H1 (cell line): ENCODE measurements at places on chromosomes 6 and 20. TPM values are rescaled to one million over a fixed set of nuclear protein-coding genes. Genes with fewer than 3 reads are reported as not detected.

GRCh38 chr20:52420805-52421204 is 229.2 kb upstream of the ZFP64 start:
- no peak for DNase-seq

- DNase-seq, result no peak
Observed at GRCh38 chr6:158958504-158959386, 41.3 kb downstream of the RSPH3 start.

DNA sequence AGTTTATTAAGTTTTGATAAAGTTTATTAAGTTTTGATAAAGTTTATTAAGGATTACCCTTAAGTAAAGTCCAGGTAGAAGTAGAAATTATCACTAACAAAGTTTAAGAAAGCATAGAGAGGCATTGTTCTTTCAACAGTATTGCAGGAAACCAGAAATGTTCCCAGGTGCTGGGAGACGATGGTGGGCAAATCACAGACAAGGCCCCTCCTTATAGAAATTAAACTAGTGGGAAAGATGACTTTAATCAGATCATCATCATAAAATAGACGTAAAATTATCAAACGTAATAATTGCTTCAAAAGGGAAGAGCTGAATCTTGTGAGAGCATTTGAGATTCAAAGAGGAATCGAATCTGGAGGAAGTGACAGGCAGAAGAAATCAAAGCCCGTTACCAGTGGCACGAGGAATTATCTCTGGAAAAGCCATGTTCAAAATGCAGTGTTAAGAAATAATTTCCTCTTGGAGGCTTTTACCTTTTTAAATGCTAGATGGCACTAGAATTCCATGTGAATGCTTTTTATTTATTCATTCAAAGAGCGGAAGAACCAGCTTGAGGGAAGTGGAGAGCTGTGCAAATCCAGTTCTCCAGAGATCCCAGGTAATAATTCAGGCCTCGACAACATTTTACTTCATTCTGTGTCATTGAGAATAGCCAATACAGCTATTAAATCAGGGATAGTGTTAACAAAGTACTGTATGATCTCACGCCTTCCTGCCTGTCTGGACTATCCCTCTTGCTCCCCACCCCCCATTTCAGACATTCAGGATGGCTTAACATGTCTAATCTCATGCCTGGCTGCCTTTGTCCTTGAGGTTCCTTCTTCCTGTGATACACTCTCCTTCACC is 1.0 kb upstream of the APMAP start:
- DNase-seq, result no peak

- DNase-seq, result no peak
Observed at GRCh38 chr6:169115632-169116031, 138.0 kb downstream of the THBS2 start.

DNA sequence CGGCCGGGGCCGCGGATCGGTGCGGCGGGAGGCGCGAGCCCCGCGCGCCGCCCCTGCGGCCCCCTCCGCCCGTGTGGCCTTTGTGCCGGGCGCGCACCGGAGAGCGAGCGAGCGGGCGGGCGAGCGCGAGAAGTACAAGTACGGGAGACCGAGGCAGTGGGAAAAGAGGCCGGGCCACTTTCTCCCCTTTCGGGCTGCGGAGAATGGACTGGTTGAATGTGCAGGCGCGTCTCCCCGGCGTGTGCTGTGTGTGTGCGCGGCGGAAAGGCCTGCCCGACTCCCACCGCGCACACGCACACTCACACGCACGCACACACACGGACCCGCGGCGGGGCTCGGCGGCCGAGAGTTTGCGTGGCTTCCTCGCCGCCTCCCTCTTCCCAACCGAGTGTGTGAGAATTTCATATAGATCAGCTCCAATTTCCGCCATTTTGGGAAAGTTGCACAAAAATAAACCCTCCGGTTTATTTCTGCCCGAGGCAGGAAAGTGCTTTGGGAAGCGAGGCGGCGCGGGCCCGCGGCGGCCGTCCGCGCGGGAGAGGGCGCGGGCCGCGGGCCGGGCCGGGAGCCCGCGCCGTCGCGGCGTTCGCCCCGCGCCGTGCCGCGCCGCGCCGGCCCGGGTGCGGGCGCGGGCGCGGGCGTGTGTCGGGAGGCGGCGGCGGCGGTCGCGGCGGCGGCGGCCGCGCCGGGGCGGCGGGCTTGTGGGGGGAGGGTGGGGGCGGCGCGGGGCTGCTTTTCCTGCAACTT is 1.1 kb downstream of the L3MBTL3 start:
- DNase-seq, result no peak

GRCh38 chr6:145850671-145851070 is 36.1 kb upstream of the FBXO30 start:
- DNase-seq, result no peak

GRCh38 chr6:37077905-37078296 is 72.4 kb downstream of the FGD2 start:
- no peak for DNase-seq

GRCh38 chr20:9460518-9460917 is 53.9 kb upstream of the LAMP5 start:
- no peak for DNase-seq

DNA sequence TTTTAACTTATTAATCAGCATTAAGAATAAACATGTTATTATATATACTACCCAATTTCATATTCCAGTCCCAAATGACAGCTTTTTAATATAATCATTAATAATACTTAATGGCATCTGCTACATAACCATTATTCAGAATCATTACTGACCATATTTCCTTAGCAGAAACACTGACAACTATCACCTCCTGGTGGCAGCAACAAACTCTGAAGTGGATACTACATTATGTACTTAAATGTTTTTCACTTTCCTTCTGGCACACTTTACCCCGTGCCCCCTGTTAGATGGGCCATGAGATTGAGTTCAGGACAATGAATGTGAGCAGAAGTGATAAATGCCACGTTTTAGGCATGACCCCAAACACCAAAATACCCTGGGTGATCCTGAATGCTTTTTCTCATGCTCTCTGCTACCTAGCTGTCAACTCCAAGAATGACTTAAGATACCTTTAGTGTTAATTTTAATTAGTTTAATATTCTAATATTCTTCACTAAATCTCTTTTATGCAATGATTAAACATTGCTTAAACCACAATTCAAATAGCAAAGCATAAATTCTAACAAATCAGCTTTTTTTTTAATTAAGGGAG is 77.1 kb downstream of the LMBRD1 start:
- DNase-seq, result no peak

DNA sequence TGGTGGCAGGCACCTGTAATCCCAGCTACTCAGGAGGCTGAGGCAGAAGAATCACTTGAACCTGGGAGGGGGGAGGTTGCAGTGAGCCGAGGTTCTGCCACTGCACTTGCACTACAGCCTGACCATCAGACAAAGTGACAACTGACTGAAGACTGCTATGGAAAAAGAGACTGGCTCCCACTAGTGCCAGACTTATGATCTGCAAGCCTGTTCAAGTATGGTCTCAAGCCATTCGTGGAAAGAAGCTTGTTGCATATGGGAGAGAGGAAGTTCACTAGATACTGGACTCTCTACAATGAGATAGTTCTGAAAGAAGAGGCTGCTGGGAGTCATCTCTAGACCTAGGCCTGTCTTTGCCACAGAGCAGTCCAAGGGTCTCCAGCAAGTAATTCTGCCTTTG is 26.7 kb downstream of the MDN1 start:
- no peak for DNase-seq

- DNase-seq, result no peak
Observed at GRCh38 chr20:50733644-50734349, 2.4 kb downstream of the PARD6B start.

GRCh38 chr6:125951323-125951722 is 5.2 kb upstream of the HINT3 start:
- no peak for DNase-seq

- DNase-seq, result no peak
Observed at GRCh38 chr6:135289816-135290215, 108.7 kb downstream of the MYB start.

DNA sequence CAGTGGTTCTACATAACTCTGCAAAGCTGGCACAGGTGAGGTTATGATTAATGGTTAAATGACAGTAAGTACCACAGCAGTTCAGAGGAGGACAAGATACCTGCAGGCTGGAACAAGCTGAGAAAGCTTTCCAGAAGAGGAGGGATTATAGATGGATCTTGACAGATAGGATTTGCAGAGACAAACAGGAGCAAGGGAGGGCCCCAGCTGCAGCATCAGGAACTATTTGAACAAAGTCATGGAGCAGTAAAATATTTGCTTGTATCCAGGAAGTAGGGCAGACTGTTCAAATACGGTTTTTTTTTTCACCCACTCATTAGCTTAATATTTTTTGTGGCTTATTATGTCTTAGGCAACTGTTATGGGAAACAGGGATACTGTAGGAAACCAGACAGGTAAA is 144.4 kb upstream of the MAN1A1 start:
- no peak for DNase-seq

GRCh38 chr6:32940656-32941213 is at the start of gene HLA-DMB:
Gene HLA-DMB, minus strand, starts transcription at chr6:32941028. Its CDS starts 221 bp downstream, at chr6:32940807.
- DNase-seq, result no peak

DNA sequence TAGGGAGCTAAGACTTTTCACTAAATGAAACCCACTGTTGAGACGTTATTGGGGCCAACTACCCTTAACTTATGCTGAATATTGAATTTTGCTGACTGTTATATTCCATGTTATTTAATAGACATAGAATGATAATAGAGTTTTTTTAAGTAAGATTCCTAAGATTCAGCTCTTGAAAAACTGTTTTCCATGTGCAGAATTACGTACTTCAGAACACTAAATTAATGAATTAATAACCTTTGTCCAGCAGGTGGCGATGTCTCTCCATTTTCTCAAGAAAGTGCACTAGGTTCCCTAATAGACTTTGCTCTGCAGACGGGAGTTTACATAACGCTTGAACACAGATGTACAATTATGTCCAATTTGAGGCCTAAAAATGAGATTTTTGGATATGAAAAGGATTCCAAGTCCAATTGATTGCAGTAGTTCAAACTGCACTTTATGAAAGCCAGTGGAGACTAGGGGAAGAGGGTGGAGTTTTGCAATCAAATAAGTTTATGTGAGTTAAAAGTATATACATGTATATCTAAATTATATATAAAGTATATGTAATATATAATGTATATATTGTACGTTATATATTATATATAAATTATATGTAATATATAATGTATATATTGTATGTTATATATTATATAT is 282.1 kb downstream of the UST start:
- no peak for DNase-seq

DNA sequence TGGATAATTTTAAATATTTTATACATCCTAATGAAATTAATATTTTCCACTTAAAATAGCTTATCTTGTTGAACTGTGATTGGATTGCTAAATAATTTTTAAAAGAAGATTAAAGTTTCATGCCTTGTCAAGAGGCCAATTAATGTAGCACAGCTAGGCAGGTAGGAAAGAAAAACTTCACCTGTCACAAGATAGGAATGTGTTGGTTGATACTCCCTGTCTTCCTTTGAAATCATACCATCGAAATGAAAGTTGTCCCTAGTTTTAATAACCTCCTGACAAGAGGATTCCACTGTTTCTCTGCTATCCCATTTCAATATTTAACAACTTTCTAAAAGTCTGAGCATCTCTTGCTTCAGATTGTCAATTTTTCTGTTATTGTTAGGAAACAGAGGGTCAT is 80.8 kb downstream of the BMP6 start:
- DNase-seq, result no peak

GRCh38 chr6:119330520-119331113 is 18.9 kb downstream of the MAN1A1 start:
- no peak for DNase-seq

DNA sequence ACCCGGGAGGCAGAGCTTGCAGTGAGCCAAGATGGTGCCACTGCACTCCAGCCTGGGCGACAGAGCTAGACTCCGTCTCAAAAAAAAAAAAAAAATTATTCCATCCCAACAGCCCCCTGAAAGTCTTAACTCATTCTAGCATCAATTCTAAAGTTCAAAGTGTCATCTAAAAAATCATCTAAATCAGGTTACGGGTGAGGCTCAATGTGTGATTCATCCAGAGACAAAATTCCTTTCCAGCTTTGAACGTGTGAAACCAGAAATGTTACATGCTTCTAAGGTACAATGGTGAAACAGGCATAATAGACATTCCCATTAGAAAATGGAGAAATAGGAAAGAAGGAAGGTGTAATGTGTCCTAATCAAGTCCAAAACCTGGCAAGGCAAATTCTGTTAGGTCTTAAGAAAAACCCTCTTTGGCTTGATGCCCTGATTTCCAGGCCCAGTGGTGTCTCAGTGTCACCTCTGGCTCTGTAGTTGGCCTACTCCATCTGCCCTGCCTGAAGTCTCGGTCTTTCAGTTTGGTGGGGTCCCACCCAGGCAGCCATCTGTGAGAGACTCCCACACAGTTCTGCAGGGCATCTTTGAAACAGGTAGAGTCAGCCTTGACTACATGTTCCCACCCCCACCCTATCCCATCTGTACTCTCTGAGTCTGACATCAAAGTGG is 43.5 kb downstream of the HFE start:
- no peak for DNase-seq

The SLC4A11 gene
- polyA plus RNA-seq, result 11.9 and 20.9 TPM in 2 replicates

The MLN gene
- 0.31 TPM in 1 of 2 replicates, not detected in the other for polyA plus RNA-seq

The HLA-DQA1 gene
- 0.12 TPM in 1 of 2 replicates, not detected in the other for polyA plus RNA-seq

The SIRPB2 gene
- not detected in 2 replicates for polyA plus RNA-seq

The PANK2 gene
- 14.9 and 17.1 TPM in 2 replicates for polyA plus RNA-seq

The PMEPA1 gene
- 12.7 and 18.1 TPM in 2 replicates for polyA plus RNA-seq

The ADGRF4 gene
- 0.02 TPM in 1 of 2 replicates, not detected in the other for polyA plus RNA-seq

The TP53TG5 gene
- not detected in 2 replicates for polyA plus RNA-seq

The BAG2 gene
- polyA plus RNA-seq, result 2.0 and 4.4 TPM in 2 replicates

The SPATA25 gene
- 2.0 and 3.2 TPM in 2 replicates for polyA plus RNA-seq

The OR2H2 gene
- not detected in 2 replicates for polyA plus RNA-seq

The PDCD2 gene
- polyA plus RNA-seq, result 58.7 and 74.1 TPM in 2 replicates
